ENCODE measurements at places on chromosomes 4 and X. TPM values are rescaled to one million over a fixed set of nuclear protein-coding genes. Genes with fewer than 3 reads are reported as not detected.

TLR6 gene
- 5.1 TPM for total RNA-seq

OTC gene
- not detected for total RNA-seq

TRMT2B gene
- 34.1 TPM for total RNA-seq

GBA3 gene
- not detected for total RNA-seq
